IPS DF 6.9 (cell line): ENCODE measurements at places on chromosomes 4 and X.

GRCh38 chr4:7101692-7102515 is 34.0 kb upstream of the GRPEL1 start:
- DNase-seq: no peak

- no peak for DNase-seq
Measured at GRCh38 chr4:73447671-73448070, 11.7 kb downstream of the AFP start.

DNA sequence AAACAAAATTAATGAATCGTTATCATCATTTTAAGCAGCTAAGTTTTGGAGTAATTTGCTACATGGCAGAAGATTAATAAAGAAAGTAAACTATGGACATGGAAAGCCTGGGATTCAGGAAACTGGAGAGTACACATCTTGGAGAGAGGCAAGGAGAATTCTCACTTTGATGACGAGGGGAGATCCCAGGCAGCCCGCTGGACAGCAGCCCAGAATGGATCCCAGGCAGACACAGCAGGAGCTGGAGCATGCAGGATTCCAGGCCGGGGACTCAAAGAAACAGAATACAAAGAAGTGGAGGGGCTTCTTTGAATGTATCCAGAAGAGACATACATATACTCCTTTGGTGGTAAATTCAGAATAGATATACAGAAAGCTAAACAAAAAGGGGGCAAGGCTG is 118.0 kb upstream of the ATP6AP2 start:
- no peak for DNase-seq

DNA sequence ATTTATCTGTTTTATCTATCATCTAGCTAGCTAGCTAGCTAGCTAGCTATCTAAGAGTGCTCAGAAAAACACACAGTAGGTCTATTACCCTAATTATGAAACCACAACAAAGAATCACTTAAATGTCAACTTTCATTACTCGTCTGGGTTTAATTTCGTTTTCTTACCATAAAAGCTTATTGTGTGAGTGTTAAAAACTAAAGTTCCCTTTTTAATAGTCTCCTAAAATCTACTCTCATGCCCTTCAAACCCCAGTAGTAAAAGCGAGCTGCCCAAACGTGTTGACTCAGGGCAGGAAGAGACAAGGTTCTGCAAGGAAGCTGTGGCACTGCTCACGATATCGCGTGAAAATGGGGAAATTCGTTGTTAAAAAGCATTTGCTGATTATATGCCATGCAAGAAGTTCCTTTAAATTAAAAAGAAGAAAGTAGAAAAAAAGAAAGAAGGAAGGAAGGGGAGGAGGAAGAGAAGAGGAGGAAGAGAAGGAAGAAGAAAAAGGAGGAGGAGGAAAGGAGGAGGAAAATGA is 595 bp downstream of the MBNL3 start:
- DNase-seq: no peak

DNA sequence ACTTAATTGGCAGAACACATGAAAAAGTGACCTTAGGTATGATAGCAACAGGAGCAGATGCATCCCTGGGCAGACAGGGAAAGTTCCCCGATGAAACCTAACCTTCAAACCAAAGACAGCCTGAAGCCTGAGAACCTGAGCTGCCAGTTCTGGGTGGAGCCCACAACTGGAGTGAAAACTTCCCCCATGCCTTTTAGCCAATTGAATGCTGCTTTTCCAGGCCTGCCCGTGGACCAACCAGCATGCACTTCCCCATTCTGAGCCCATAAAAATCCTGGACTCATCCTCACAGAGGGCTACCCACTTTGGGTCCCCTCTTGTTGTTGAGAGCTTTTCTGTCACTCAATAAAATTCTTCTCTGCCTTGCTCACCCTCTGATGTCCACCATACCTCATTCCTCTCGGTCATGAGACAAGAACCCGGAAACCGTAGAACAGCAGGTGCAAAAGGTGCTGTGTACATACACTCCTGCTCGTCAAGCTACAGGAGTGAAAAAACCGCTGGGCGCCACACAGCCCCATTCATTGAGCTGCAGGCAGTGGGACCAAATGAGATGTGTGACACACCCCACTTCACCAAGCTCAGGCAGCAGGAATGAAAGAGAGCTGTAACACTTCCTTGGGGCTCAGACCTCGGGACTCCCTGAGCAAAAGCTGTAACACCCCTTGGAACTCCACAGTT is 13.9 kb upstream of the SLC7A11 start:
- no peak for DNase-seq

- no peak for DNase-seq
Measured at GRCh38 chrX:71098951-71099506, 3.4 kb downstream of the FOXO4 start.

DNA sequence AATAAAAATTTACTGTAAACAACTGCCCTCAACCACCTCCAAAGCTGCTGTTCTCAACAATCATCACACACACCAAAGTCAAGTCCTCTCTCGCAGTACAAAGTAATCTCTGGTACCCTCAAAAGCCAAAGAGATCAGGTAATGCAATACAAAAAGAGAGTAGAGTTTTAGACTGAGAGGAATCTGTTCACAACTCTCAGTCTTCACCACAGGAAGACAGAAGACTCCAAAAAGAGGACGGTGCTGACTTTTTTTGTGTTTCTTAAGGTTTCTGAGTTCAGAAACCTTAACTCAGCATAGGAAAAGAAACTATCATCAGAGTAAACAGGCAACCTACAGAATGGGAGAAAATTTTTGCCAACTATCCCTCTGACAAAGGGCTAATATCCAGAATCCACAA is 1072.3 kb upstream of the DIAPH2 start:
- DNase-seq: no peak
